ENCODE measurements at places on chromosomes 7 and 10. TPM values are rescaled to one million over a fixed set of nuclear protein-coding genes. Genes with fewer than 3 reads are reported as not detected.

Gene SBDS
- 285 TPM for total RNA-seq

GRCh38 chr10:13803566-13804554 is 217.1 kb downstream of the PRPF18 start:
- no peaks in the 10 kb centered on the region for H3K4me1 ChIP-seq
- no peak overlapping the region for H3K27ac ChIP-seq
- H3K27me3 ChIP-seq = no peaks in the 10 kb centered on the region
- H3K36me3 ChIP-seq = no peaks in the 10 kb centered on the region

DNA sequence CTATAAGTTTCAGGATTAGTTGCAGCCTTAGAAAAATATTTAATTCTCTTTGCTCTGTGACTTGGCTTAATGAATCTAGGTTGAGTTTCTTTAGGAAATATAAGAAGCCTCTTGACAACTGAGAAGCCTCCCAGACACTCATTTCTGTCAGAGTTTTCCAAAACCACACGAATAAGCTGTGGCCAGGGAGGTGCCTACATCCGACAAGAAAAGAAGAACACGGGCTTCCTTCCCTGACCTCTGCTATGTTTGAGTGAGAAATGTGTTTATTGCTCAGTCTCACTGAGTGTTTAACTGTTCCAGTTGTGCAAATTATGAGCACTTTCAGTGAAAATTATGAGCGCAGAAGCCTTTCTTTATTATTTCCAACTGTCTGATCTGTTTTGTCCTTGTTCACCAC is 105.0 kb downstream of the TRIL start:
- no peak for DNase-seq
- no peaks in the 10 kb centered on the region for H3K4me1 ChIP-seq
- H3K36me3 ChIP-seq = no peaks in the 10 kb centered on the region
- peaks cover 12% of the 10 kb centered on the region for H3K27me3 ChIP-seq

DNA sequence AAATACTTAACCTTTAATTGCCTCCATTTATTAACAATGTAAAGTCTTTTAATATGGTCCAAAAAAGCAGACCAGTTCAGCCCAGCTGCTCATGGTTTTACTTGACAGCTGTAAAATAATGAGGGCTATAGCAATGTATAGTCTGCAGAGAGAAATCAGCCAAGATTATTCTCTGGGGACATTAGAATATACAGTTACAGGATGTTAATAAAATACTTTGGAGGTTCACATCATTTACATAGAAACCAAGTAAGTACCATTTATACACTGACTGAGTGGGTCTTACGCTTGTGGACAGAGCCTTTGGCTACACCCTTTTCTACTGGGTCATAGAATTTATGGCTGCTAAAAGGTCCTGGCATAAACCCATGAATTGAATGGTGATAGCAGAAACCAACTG is 340.7 kb upstream of the CELF2 start:
- H3K36me3 ChIP-seq = no peaks in the 10 kb centered on the region
- H3K27me3 ChIP-seq = peaks cover 2% of the 10 kb centered on the region
- no peak overlapping the region for H3K27ac ChIP-seq
- H3K4me1 ChIP-seq = no peaks in the 10 kb centered on the region
- no peak overlapping the region for H3K4me3 ChIP-seq

DNA sequence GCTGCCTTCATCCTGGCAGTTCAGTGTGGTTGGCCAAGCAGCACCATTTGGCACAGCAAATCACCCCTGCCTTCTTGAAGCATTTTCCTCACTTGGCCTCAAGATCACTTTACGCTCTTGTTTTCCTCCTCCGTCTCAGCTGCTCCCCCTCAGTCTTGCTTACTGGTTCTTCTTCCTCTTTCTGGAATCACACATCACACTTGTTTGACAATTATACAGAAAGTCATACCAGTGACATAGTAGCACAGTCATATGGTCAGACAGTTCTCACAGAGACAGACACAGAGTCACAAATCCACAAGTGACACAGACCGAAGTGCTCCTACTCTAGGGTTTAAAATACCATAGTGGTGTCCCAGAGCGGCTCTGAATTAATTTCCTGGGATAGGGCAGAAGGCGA is 43.8 kb upstream of the ARL4A start:
- DNase-seq = no peak
- peaks cover 3% of the 10 kb centered on the region for H3K27me3 ChIP-seq
- no peak overlapping the region for H3K27ac ChIP-seq
- no peaks in the 10 kb centered on the region for H3K4me1 ChIP-seq
- H3K4me3 ChIP-seq = no peak overlapping the region
- H3K36me3 ChIP-seq = no peaks in the 10 kb centered on the region

GRCh38 chr10:4351723-4352413 is 474.1 kb upstream of the AKR1E2 start:
- no peaks in the 10 kb centered on the region for H3K36me3 ChIP-seq
- DNase-seq = no peak
- no peak overlapping the region for H3K27ac ChIP-seq
- no peaks in the 10 kb centered on the region for H3K4me1 ChIP-seq
- no peak overlapping the region for H3K4me3 ChIP-seq
- H3K27me3 ChIP-seq = no peaks in the 10 kb centered on the region

DNA sequence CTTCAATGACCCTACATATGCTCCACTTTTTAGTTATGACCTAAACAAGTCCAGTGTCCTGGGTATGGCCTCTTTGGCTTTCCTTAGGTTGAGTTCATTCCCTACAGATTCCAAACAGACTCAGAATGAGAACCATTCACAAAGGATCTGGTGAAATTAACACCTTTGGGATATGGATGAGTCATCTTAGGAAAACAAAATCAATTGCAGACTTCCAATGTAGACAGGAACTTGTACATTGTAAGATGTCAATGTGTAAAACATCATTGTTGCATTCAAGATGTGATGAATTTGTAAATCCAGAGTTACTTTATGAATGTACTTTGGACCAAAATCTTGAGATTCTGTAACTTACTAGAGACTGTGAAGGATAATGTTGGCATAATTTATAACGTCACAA is 43.4 kb upstream of the HECTD2 start:
- H3K4me1 ChIP-seq = no peaks in the 10 kb centered on the region
- DNase-seq = no peak
- H3K27me3 ChIP-seq = peaks cover 10% of the 10 kb centered on the region
- no peak overlapping the region for H3K4me3 ChIP-seq

Gene TUBB8
- total RNA-seq = not detected

DNA sequence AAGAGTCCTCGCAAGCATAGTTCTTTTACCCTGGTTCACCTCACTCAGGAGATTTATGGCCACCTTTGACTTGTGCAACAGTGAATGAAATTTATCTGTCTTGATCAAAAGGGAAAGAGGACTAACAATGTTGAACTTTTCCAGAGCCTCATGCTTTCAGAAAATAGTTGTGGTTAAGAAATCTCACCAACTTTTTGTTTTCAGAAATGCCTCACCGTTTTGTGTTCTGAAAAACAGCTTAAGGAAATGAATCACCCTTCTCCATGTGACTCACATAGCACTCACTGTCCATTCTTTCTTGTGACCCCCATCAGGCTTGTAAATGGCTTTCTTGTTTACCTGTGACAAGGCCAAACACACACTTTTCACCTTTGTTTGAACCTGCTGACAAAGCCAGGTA is 148.6 kb upstream of the FAM3C start:
- H3K27me3 ChIP-seq = peaks cover 3% of the 10 kb centered on the region
- no peaks in the 10 kb centered on the region for H3K36me3 ChIP-seq
- H3K27ac ChIP-seq = no peak overlapping the region

DNA sequence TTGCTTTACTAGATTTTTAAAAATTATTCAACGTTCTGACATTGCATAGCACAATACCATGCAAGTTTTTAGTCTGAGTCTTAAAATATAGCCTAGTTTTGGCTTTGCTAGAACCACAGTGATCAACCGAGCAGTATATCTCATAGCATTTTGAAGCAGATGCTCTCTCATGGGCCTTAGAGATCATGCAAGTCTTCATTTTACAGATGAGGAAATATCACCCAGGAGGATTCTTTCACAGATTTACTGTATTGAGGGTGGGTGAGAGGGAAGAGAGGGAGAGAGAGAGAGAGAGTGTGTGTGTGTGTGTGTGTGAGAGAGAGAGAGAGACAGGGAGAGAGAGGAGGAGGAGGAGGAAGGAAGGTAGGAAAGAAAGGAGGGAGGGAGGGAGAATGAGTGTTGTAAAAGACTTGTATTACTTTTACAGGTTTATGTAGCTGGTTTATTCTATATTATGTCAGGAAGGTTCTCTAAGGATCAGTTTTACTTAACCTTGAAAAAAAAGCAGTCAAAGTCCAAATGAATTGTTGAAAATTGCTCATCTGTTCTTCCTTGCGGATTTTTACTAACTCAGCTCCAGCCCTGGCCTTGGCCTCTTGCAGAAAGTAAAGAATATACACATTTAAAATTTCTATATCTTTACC is 14.2 kb upstream of the NPTX2 start:
- DNase-seq = no peak
- no peaks in the 10 kb centered on the region for H3K27me3 ChIP-seq
- H3K4me3 ChIP-seq = no peak overlapping the region
- no peak overlapping the region for H3K27ac ChIP-seq
- H3K36me3 ChIP-seq = no peaks in the 10 kb centered on the region

DNA sequence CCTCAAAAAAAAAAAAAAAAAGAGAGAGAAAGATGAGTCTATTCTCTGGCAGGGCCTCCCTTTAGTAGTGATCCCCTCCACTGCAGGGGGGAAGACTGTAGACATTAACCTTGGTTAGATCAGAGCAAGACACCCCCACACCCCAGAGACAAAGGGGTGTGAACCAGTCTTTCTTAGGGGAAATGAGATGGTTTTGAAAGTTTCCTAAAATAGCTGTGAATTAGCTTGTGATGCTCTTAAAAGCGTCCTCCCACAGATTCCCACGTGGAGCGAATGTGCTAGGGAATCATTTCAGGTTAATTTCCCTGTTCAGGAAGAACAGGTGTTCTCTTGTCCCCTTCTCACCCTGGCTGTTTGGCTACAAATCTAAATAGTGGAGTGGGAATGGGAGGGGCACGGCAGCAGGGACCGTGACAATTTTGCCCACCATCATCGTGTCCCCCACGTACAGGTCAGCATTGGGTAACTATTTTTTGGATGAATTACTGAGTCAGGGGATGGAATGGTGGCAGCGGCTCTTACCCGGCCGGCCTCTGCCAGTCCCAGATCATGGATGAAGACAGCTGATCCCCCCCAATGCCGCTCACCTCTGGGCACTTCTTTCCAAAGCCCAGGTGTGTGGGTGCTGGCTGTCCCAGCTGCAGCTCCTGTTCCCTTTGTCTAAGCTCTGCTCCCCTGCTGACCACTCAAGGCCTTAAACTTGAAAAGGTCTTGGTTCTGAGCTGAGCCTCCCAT is 152.9 kb downstream of the CCDC3 start:
- H3K4me3 ChIP-seq = no peak overlapping the region
- DNase-seq = no peak
- no peak overlapping the region for H3K27ac ChIP-seq
- no peaks in the 10 kb centered on the region for H3K4me1 ChIP-seq
- H3K36me3 ChIP-seq = no peaks in the 10 kb centered on the region

DNA sequence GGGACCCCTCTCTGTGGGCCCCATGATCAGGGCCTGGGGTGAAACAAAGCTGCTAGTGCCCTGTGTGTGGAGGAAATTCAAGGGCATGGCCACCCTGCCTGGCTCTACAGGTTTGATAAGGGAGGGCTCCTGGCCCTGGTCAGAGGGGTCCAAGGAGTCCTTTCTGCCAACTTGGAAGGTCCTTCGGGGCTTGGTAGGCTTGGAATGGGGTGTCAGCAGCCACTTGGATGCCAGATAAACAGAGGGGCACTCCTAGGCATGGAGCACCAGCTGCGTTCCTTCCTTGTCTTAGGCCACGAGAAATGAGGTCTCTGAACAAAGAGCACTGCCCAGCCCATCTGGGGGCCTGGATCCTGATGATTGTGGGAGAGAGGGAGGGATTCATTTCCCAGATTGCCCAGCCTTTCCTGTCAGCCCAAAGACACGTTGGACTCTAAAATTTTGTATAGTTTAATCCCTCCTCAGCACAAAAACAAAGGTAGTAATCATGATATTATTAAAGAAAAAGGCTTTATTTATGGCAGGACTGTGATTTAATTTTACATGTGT is 5.1 kb downstream of the MTURN start:
- H3K4me1 ChIP-seq = peaks cover 9% of the 10 kb centered on the region
- no peak overlapping the region for H3K27ac ChIP-seq
- H3K36me3 ChIP-seq = no peaks in the 10 kb centered on the region
- DNase-seq = no peak
- no peak overlapping the region for H3K4me3 ChIP-seq
